Activated CD4-positive, CD25-positive, alpha-beta regulatory T cell (primary cell): ENCODE measurements at places on chromosomes 11 and 22.

DNA sequence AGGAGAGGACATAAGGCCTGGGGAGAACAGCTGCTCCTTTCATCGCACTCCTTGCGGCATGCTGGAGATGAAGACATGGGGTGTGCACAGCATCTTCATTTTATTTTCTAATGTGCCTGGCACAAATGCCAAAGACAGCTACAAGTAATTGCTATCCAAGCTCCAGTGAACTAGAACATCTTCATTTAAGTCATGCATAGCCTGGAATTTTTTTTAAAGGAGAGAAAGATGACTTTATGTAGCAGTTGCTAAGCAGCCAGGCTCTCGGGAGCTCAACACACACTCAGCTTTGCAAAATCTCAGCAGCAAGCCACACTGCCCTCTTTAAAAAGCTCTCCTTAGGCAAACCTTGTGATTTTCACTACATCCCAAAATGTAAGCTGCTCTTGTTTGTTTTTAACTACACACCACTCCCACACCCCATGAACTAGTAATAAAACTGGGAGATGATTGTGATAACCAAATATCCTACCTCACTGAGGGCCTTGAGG lies 164.5 kb upstream of the POU2AF2 start:
- DNase-seq: no peak

- no peak for DNase-seq
These were observed 72.6 kb upstream of the GDPD4 start for GRCh38 chr11:77374108-77374507.

GRCh38 chr11:123308077-123308476 lies 113.0 kb upstream of the CLMP start:
- no peak for DNase-seq

DNA sequence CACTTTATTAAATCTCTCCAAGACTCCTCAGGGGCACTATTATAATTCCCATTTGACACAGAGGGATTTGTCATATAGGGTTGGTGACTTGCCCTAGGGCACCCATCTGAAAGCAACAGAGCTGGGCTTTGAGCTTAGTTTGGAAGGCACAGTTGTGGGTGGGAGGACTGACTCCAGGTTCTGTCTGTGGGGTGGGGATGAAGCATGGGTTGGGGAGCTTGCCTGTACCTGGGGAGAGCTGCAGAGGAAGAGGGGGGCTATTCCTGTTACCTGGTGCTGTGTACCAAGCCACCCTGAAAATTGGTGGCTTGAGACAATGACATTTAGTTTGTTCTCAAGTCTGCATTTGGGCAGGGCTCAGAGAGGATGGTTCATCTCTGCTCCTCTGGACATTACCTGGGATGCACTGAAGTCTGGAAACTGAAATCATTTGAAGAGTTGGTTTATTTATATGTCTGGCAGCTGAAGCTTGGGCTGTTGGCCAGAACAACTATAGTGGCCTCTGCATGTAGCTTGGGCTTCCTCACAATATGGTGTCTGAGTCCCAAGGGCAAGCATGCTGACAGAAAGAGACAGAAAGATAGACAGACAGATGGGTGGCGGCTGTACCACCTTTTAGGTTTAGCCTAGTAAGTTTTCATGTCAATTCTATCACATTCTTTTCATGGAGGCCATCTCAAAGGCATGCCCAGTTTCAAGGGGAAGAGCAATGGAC lies 44.9 kb downstream of the LRRC32 start:
- no peak for DNase-seq

- DNase-seq: no peak
These were observed 9.4 kb upstream of the FBLN1 start for GRCh38 chr22:45493286-45493771.

DNA sequence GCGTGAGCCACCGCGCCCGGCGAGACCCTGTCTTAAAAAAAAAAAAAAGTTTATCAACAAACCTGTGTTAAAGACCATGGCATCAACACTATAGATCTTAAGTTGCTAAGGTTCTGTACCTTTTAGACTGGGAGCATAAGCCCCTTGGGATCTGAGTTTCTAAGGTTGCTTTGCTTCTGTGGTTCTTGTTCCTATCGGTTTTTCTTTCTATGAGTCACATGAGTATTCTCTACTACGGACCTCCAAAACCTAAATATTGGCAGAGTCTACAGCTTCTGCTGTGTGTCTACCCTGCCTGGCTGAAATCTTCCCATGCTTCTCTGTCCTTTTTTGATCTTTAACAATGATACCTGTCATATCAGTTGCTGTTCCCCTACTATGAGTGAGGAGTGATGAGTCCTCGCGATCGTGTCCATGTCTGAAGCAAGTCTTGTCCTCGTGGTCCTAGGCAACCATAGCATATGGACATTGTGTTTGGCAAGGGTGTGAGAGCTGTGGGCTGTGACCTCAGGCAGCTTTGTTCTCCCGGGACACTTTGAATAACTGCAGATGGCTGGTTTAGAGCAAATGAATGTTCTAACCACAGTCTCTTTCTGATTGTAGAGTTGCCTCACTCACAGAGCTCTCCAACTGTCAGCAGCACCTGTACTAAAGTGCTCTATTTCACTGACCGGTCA lies 9.0 kb upstream of the DLAT start:
- no peak for DNase-seq
